T-helper 2 cell (primary cell): ENCODE measurements at places on chromosomes 7 and 10.

DNA sequence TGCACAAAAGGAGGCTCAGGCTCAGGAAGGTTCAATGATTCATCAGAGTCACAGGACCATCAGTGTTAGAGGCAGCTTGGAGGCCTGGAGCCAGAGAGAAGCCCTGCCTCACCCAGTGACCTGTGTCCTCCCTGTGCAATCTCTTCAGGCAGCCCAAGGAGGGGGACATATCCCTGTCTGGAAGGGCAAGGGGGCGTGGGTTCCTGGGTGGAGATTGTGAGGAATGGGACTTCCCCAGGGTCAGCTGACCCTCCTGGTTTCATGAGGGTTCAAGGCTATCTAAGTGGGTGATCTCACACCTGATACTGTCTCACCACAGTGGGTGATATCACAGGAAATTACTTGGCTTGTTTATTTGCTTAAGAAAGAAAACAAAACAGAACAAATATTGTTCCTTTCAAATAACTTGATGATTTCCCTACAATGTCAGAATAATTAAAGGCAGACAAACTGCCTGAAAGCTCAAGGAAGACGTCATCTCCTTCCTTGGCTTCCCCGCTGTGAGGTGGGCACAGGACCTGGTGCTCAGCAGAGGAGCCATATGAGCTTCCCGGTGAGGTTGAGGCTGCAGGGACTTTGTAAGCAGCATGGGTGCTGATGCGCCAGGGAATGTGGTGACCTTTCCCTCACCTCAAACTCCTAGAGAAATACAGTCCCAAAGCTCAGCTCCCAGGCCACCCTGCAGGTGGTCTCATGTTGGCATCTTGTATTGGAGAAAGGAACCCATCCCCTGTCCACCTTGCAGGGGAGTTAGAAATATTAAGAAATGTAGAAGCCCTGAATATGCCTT is 763.2 kb downstream of the GRID1 start:
- peak; percentile 50 for DNase-seq

DNA sequence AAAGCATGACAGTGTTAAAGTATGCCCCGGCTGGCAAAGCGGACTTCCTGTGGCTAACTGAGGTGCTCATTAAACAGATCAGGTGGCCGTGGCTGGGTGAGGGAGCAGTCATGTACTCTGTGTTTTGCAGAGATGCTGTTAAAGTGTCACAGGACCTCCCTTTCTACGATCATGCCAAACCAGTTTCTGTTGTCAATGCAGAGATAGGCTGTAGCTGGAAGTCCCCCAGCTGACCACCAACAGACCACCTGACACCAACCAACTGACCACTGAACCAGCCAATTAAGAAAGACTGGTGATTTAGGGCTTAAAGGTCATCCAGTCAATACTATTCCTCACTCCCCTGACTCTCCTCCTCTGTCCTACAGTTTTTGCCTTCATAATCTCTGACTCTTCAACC is 431.1 kb upstream of the LRGUK start:
- no peak for DNase-seq

DNA sequence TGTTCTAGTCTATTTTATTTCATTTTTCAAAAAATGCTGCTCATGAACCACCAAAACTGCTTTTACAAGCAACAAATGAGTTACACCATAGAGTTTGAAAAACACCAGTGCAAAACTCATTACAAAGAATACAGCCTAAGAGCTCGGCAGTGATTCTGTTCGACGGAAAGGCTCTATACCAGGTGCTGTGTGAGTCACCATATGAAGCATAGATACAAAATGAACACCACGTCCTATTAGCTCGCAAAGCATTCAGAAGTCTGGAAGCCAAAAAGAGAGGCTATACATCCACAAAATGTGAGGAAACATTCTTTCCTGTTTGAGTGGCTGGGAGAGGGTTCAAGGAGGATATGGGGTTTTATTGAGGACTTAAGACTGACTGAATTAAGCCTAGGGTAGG is 136.1 kb downstream of the ATE1 start:
- DNase-seq = no peak

DNA sequence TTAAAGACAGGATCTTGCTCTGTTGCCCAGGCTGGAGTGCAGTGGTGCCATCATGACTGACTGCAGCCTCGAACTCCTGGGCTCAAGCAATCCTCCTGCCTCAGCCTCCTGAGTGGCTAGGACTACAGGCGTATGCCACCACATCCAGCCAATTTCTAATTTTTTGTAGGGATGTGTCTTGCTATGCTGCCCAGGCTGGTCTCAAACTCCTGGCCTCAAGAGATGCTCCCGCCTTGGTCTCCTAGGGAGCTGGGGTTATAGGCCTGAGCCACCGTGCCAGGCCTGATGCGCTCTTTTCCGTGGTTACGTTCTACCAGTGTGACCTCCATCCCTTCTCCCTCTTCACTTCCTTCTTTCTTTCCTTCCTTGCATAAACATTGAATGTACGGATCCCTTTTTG is 34.2 kb upstream of the IL15RA start:
- no peak for DNase-seq

DNA sequence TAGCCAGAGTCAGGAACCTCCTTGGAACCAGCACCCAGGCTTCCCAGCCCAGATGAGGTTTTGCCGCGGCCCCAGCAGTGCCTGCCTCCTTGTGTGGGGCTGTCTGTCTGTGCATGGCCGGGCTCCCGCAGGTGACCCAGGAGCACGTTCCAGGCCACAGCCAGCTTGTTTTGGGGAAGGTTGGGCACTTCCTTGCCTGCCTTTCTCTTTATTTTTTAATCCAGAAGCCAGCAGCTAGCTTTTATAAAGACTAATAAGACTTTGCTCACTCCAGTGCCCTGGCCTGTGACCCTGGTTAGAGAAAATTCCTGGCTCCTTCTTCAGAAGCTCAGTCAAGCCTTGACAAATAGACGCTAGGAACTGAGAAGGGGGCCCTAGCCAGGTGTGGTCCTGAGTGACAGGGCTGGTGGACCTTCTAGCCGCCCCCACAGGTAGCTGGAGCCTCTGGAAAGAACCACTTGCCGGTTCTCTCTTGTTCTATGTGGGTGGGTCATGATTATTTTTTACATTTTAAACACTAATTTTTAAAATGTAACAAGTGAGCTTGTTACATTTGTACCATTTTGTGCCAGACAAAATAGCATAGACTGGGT is 837 bp downstream of the SLC29A3 start:
- DNase-seq = no peak
